NCI-H345 (cell line): ENCODE measurements at places on chromosomes 12 and 14.

DNA sequence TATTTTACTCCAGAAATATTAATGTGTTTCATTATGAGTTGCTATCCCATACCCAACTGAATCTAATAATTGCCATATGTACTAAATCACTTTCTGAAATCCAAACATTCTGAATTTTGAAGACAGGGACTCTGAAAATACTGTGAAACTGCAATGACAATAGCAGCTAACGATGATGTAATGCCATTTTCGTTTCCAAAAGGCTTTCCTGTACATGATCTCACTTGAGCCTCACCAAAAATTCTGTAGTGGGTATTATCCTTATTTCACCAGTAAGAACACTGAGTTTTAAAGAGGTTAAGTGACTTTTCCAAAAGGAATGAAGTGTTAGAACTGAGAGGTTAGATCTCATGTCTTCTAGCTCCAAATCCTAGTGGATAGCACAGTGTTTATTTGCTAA lies 133.3 kb downstream of the FLRT2 start:
- no peak for DNase-seq

GRCh38 chr12:91896286-91897024 lies 249.2 kb downstream of the BTG1 start:
- no peak for DNase-seq

GRCh38 chr14:94458558-94459205 lies 6.1 kb upstream of the SERPINA11 start:
- no peak for DNase-seq

GRCh38 chr12:53476769-53477209 lies 22.5 kb downstream of the MAP3K12 start:
- no peak for DNase-seq

DNA sequence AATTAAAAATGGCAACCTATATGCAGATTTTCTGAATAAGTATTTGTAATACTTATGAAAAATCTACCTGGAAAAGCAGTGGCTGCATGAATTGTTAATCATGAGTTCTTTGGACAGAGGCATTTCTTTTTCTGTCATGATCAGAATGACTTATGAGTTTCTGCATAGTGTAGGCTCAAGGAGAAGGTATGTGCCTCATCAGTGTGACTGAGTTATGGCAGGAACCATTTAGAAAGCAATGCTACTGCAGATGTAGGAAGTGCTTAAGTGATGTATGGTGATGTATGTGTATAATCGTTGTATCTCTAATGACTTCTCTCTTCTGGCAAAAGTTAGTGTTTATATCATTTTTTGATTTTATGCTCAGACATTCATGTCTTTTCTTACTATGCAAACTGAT lies 816.4 kb upstream of the FBXO33 start:
- no peak for DNase-seq

DNA sequence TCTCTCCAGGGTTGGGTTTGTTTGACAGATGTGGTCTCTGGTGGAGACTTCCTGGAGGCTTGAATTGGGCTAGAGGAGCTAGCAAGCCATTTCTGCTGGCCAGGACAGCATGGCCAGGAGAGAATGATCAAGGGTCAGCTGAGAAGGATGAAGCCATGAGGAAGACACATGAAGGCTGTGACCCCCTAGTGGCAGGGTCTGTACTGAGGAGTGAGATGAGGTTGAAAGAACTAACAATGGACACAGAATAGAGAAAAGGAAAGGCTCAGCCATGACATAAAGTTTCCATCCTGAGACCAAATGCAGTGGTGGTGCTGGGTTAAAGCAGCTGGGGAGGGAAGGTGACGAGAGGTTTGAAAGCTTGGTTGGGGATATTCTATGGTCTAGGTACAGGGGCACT lies 89.9 kb downstream of the NT5DC3 start:
- no peak for DNase-seq

GRCh38 chr12:8603856-8604255 lies 8.8 kb downstream of the AICDA start:
- no peak for DNase-seq

- no peak for DNase-seq
Observed at GRCh38 chr12:3604286-3604685, 113.3 kb downstream of the PRMT8 start.

GRCh38 chr12:121793440-121793837 lies at the start of gene RHOF:
RHOF (minus strand) TSS chr12:121793688; CDS start chr12:121793633, 55 bp downstream.
- DNase-seq: no peak

DNA sequence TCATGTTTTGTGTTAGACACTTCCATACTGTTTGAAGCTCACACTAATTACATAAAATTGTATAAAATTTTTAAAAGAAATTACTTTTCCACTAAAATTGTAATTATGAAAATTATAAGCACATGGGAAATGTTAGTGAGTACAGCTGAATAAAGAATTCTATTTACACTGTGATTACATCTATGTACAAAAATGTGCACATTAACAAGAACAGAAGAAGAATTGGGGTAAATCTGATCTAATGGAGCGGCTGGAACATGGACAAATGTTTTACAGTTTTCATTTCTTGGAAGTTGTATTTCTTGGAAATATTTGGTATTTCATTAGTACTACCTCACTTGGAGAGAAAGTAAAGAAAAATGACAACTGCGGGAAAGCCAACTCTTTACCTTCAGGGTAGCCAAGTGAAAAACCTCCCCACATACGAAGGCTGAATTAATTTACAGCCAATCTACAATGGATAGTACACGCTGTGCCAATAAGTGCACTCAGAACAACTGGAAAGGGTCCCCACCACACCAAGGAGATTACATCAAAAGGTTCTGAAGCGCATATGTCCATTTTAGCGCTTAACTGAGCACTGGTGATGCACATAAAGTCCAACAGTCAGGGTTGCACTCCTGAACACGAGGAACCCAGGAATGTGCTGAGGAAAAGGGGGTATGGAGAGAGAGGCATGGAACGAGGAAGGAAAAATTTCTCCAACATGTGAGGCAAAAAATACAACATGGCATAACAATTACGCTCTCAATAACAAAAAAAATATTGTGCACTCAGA lies 17.5 kb downstream of the MED13L start:
- no peak for DNase-seq

GRCh38 chr14:92850492-92850891 lies 56.4 kb downstream of the GOLGA5 start:
- DNase-seq: no peak

- DNase-seq: peak; percentile 38
Observed at GRCh38 chr14:106417224-106418049, 891.1 kb downstream of the TMEM121 start.

DNA sequence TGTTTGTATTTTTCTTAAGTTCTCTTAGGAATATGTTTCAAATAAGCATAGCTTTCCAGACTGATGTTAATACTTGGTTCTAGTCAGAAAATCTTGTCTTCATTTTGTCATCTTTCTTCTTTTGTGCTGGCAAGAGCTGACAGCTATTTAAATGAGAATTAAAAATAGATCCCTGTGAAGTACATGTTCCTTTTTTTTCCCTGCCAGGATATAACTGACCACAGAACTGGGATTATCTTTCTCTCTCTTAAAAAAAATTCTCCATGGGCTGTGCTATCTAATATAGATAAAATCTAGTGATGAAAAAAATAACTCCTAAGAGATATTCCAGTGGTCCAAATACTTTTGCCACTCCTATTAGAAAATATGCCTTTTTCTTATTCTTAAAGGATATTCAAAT lies 163.4 kb downstream of the AKAP6 start:
- DNase-seq: no peak

- no peak for DNase-seq
Observed at GRCh38 chr12:126936181-126936851, 1330.7 kb upstream of the TMEM132C start.

DNA sequence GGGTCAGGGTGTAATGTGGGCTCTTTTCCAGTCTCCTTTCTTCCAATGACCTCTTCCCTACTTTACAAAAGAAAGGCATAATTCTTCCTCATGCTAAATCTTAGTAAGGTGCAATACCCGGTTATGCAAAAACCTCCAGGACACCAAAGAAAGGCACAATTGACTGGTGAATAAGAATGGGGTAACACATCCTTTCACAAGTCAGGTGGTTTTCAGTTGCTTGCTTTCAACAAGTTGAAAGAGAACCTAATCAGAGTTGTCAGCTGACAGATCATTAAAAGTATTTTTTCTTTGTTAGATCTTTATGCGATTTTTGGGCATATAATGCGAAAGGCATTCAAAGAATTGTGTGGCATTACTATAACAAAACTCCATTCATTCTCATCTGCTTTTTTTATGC lies 1.3 kb upstream of the AEBP2 start:
- no peak for DNase-seq

DNA sequence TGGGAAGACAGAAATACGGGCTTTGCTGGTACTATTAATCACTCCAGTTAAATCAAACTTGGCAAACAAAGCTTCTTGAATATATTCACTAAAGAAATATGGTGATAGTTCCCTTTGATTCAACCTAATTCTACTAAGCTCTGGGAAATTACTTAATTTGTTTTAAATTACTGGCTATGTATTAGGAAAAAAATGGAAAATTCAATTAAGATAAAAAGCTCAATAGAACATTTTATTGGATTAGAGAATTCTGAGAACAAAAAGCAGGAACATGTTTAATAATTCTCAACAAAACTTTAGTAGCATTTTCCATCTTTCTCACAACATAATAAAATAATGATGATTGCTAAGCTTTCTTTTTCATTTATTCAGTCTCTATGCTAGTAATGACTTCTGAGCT lies 30.2 kb downstream of the BDKRB1 start:
- no peak for DNase-seq

- DNase-seq: no peak
Observed at GRCh38 chr12:108295641-108296040, 43.5 kb downstream of the CMKLR1 start.

- DNase-seq: no peak
Observed at GRCh38 chr12:116408489-116409250, 131.2 kb upstream of the MED13L start.

- no peak for DNase-seq
Observed at GRCh38 chr12:53980104-53980801, 4.7 kb upstream of the HOXC10 start.

DNA sequence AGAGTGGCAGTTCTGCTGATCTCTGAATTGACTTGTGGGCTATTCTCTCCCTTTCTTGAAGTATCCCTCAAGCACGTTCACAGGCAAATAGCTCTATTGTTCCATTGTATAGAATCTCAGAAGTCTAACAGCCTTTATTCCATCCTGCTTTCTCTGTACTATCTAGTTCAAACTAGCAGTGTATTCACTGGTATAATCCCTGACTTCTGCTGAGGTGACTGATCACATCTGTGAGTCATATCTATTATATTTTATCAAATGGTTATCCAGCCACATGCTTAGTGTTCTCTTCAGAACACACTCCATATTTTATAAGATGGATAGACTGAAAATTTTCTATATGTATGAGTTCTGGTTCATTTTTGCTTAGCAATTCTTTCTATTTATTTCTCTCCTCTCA lies 866.1 kb downstream of the C12orf50 start:
- DNase-seq: no peak

DNA sequence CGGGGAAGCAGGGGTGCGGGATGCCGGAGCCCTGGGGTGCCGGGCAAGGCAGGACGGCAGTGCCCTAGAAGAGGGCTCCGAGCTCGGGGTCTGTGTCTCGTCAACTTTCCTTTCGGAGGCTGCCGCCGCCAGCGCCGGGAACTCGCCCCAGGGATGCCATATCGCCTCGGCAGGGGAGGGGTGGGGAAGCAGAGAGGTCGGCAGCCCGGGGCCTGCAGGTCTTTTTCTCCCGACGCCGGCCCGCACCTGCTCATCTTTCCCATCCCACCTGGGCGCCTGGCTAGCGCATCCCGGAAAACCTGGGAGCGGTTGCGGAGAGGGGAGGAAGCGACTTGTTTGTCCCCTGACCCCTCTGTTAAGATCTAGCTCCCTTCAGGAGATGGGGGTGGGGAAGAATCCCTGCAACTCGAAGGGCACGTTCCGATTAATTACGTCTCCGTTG lies 547 bp downstream of the CNTN1 start:
- peak; percentile 69 for DNase-seq

GRCh38 chr14:104510216-104510615 lies 69.3 kb upstream of the C14orf180 start:
- DNase-seq: no peak

DNA sequence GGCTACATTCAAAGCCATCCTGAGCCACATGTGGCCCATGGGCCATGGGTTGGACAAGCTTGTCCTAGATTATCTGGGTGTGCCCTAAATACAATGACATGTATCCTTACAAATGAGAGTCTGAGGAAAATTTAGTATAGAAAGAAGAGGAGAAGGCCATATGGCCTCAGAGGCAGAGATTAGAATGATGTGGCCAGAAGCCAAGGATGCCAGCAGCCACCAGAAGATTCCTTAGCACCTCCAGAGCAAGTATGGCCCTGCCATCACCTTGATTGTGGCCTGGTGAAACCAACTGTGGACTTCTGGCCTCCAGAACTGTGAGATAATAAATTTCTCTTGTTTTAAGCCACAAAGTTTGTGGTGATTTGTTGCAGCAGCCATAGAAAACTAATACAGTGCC lies 436.9 kb downstream of the RGS6 start:
- no peak for DNase-seq

DNA sequence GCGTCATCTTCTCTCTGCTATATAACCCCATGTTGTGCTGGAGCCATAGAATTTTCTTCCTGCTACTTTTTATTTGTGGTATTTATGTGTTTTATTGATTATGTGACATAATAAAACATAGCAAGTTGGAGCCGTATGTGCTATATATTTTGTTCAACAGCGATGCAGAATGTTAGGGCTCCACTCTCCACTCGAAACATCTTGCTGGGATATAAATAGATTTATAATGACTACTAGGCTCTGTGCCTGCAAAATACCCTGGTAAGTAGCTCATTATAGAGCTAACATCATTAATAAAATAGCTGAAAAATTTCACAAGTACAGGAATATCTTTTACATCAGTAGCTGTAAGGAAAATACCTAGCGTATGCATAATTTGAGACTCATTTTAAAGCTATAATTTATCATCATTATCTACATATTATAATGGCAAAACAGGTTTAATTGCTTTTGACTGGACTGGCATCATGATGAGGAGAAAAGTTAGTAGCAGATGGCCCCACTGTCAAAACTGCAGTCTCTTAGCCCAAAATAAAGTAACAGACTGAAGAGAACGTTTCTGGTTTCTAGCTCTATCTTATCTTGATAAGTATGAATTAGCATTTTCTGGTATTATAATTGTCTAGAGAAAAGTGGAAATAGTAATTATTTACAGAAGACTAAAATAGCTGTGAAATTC lies 263.0 kb downstream of the NEDD1 start:
- DNase-seq: no peak

- DNase-seq: no peak
Observed at GRCh38 chr14:32383364-32384009, 54.4 kb downstream of the AKAP6 start.

DNA sequence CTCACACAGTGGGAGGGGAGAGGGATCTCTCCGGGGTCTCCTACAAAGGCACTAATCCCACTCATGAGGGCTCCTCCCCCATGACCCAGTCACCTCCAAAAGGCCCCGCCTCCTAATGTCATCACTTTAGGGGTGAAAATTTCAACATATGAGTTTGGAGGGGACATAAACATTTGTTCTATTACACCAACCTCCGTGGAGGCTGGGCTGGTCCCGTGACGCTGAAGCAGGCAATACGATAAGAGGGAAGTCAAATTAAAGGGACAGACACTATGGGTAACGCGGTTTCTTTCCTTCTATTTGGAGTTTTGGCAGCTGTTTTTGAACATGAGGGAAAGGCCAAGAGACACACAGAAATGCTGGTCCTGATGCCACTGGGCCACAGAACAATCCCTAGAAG lies 175.7 kb upstream of the VASH1 start:
- no peak for DNase-seq
